ENCODE measurements at places on chromosomes 5 and 9.
A peak's percentile ranks its signal among the peaks of the same experiment; 100 is the strongest.

GRCh38 chr5:43020399-43020746, 19.7 kb downstream of the ANXA2R start:
- no peak for DNase-seq

DNA sequence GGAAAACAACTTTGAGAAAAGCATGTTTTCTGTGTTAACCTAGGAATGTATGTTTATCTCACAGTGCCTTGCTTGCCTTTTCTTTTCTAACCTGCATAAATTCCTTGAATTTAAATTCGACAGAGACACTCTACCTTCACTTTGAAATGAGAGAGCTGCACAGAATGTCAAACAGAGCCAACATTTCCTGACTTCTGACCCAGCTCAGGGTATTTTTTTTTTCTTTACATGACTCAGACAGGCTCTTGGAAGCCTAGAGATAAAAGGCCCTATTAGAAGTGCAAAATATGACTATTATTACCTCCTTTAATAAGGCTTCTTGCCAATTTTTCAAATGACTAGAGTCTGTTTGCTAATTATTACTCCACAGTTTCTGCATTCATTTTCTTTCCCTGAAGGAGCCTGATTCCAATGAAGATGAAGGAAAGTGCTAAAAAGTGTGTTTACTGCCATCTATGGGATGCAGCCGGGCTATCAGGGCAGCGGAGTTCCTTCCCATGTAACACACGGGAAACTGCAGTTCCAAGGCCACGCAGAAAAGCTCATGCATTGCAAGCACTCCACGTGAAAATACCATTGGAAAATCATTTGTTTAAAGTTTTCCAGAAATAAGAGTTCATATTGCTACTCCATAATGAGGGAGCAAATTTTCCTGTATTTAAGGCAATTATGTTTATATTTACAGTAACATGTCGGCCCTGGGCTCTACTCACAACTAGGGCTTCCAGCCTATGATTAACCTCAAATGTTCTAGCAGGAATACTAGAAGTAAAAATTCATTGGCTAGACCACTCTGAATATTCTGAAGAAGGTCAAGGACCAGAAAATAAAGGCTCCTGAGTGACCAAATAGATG, 485.6 kb downstream of the ZSWIM6 start:
- DNase-seq: peak; percentile 68

DNA sequence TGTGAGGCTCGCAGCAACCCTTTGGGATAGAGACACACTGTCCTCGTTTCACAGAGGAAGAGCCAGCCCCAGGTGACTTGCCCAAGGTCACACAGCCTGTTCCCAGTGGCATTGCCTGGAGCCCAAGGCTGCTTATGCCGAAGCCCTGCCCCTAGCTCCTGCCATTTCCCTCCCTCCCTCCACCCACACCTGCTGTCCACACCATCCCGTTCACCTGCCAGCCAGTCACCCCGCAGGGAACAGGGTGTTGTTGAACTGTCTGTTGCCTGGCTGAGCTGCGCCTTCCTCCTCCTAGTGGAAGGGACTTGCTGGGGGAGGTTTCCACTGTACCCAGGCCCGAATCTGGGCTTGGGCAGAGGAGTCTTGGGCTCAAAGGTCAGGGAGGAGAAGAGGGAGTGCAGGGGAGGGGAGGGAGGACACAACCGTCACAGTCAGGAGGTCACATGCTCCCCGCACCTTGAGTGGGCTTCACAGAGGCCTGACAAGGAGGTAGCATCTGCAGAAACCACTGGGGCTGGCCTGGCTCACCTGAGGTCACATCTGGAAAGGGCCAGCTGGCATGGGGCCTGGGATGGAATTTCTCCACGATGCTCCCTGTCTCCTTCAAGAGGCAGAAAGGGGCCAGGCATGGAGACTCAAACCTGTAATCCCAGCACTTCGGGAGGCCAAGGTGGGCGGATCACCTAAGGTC, 6.3 kb downstream of the TTC16 start:
- no peak for DNase-seq

- DNase-seq: no peak
Measured at GRCh38 chr5:66515209-66515608, 81.0 kb upstream of the MAST4 start.

DNA sequence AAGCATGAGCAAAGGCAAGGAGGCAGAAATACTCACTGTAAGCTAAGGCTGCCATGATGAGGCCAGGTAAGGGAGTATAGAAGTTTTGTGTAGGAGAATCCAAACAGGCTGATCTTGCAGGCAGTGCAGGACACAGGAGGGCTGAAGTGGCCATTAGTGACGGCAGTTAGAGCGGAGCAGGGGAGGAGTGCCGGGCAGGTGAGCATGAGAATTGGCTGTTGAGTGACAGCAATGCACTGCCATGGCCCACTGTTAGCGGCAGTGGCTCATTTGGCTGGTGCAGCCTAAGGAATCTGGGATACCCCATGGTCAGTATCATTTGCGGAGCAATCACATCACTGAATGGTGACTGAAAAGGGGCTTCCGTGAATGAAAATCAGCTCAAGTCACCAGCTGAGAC, 22.8 kb downstream of the RGS3 start:
- DNase-seq: no peak

- no peak for DNase-seq
Measured at GRCh38 chr9:4559261-4560182, 69.3 kb downstream of the SLC1A1 start.
